GM06990 (cell line): ENCODE measurements at places on chromosomes 5 and 9.

- no peak for DNase-seq
Observed at GRCh38 chr9:116002624-116003023, 151.0 kb upstream of the PAPPA start.

GRCh38 chr9:129481424-129481809 is 139.5 kb downstream of the C9orf50 start:
- DNase-seq, result no peak

- no peak for DNase-seq
Observed at GRCh38 chr9:114799441-114799840, 6.4 kb downstream of the TNFSF15 start.

GRCh38 chr5:138975098-138975847 is 100.1 kb upstream of the LRRTM2 start:
- peak; percentile 25 for DNase-seq

GRCh38 chr5:81225463-81225862 is 7.7 kb upstream of the CKMT2 start:
- DNase-seq, result no peak

DNA sequence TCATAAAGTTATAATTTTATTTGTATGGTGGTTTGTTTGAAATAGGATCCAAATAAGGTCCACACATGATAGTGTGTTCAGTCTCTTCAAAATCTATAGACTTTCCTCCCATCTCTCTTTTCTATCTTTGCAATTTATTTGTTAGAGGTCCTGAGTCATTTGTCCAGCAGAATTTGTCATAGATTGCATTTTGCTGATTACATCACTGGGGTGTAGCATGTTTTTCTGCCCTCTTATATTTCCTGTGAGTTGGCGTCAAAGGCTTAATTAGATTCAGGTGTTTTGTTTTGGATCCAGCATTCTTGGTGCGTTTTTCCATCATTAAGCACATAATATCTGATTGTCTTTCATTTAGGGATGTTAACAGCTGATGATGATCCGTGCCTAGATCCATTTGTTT is 15.0 kb downstream of the CYFIP2 start:
- DNase-seq, result no peak
